ENCODE measurements at places on chromosomes 11 and 22.

GRCh38 chr11:84775503-84775902, 851.6 kb downstream of the DLG2 start:
- no peak for DNase-seq

DNA sequence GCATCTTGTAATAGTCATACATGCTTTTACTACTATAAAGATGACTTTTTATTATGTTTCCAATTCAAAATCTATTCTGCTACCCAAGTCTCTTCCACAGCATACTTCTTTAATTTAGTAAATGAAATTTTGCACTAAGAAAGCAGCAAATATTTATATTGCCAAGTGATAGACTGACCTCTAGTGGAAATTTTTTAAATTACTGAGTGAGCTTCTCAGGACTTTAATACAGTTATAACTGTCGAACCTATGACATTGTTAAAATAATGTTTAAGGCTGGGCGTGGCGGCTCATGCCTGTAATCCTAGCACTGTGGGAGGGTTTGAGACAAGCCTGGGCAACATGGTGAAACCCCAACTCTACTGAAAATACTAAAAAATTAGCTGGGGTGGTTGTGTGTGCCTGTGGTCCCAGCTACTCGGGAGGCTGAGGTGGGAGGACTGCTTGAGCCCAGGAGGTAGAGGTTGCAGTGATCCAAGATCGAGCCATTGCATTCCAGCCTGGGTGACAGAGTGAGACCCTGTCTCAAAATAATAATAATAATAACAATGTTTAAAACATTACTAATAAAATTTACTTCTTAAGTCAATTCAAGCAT, 27.3 kb downstream of the STK33 start:
- no peak for DNase-seq

DNA sequence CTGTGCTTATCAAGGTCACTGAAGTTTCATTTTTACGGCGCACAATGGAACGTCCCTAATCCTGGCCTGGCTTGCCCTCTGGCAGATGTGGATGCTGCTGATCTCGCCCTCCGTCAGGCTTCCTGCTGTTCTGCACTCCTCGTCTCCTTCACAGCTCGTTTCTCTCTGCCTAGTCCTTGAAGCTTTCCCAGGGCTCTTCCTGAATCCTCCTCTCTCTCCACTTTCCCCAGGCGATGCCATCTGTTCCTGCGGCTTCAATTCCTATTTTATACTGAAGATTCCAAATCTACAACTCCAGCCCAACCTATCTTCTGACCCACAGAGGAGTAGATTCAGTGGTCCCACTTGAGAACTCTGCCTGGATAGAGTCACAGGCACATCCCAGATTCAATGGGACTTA, 14.2 kb downstream of the SLC22A8 start:
- no peak for DNase-seq

DNA sequence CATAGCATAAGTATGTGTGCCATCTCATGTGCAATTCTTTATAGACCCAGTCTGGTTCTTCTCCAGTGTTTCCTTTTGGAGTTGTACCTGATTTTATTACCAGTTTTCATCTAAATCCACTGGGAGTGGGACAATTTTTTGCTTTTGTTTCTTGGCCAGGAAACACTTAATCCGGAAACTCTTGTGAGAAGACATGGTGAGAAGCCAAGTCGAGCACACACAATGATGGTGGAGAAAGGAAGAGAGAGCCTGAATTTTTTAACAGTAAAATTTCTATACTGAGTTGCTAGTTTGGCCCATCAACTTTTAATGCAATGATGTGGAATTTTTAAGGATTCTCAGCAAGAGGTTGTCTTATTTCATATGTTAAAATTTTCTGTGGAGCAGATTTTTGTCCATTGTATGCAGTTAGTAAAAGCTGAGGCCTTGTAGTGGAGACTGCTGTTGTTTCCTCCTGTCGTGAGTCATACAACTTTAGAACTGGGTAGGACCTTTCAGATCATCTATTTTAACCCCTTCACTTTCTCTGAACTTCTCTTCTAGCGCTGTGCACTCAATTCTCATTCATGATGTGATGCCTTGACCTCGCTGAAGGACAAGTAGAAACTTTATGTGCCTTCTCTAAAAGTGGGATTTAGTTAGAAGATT, 17.1 kb downstream of the FAR1 start:
- DNase-seq, result no peak

DNA sequence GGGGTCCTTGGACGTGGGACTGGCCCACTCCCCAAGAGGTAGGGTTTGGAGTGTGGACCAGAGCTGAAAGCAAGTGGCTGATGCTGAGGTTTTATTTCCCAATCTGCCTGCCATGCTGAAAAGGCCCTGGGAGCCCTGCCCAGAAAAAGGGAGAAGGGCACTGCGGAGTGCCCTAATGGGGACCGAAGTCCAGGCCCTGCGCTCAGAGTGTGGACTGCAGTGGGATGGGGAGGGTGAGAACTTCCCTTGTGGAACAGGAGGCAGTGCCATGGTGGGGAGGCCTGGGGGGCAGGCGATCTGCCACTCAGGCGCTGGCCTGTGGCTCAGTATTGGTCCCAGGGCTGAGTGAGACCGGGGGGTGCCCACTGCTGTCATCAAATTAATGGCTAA, 4.3 kb downstream of the GPR152 start:
- no peak for DNase-seq

DNA sequence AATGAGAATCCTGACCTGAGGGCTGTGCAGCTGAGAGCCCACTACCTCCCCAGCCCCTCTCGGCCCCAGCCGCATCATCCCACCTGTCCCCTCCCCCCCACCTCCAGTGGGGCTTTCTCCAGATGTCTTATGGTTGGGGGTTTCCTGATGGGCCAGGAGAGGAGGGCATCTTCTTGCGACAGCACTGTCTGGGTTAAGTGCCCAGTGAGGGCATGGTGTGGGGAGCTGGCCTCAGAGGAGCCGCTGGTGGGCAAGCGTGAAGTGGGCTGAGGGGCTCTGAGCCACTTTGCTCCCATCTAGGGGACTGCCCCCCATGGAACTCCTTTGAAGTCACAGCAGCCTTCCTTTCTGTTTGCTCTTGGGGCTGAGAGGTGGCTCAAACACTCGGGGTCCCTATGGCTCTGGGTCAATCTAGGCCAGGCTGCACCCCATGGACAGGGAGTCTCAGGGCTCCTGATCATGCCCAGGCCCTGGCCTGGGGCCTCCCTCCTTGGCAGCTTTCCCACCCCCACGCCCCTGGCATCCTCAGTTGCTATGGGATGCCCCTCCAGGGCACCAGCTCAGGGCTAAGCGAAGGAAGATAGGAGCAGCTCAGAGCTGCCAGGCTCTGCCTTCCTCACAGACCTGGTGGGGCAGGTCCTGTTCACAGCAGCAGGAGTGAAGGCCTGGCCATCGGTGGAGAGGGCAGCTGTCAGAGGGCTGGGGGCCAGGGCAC, 11.0 kb upstream of the MIEF1 start:
- no peak for DNase-seq

- no peak for DNase-seq
These were observed 2.1 kb downstream of the ADM start for GRCh38 chr11:10307022-10307399.

DNA sequence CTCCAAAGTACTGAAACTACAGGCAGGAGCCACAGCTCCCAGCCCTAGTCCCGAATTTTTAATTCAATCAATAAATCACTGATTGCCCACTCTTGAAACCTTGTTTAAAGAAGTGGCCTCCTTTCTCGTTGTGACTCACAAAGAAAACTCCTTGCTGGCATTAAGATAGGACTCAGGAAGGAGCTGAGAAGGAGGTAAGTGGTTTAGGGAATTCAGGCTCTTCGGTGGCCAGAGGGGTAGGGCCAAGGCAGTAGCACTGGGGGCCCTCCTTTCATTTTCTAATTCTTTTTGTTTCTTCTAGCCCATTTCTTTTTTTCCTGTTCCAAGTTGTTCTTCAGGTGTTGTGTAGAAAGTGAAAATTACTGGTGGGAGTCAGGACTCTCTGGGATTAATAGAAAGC, 86.2 kb upstream of the OR9Q1 start:
- DNase-seq, result no peak

- no peak for DNase-seq
These were observed 385 bp downstream of the HARBI1 start for GRCh38 chr11:46616551-46617133.

GRCh38 chr11:42251984-42252383, 792.5 kb upstream of the LRRC4C start:
- DNase-seq, result no peak

GRCh38 chr11:44399968-44400367, 90.0 kb upstream of the ALX4 start:
- DNase-seq, result no peak

DNA sequence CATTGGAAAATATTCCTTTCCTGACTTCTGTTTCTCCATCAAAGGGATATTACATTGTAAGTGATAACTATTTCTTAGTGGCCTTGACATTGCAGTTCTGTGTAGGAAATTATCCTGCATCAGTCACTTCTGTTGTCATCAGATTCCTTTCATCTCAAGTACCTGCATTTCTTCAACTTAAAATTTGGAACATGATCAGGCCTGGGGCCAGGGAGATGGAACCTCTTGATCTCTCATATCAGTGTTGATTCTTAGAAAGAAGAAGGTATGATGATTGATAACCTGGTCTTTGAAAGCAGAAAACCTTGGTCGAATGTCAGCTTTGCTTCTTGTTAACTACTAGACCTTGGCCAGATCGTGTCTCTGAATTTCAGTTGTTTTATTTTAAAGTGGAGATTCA, 93.6 kb downstream of the NAV2 start:
- DNase-seq, result no peak

- DNase-seq, result no peak
These were observed 88.4 kb upstream of the BID start for GRCh38 chr22:17862646-17863181.

- DNase-seq, result no peak
These were observed 47.9 kb downstream of the FEZ1 start for GRCh38 chr11:125448136-125448535.

- DNase-seq, result peak; percentile 2
These were observed 133.7 kb downstream of the ETS1 start for GRCh38 chr11:128453444-128454336.

DNA sequence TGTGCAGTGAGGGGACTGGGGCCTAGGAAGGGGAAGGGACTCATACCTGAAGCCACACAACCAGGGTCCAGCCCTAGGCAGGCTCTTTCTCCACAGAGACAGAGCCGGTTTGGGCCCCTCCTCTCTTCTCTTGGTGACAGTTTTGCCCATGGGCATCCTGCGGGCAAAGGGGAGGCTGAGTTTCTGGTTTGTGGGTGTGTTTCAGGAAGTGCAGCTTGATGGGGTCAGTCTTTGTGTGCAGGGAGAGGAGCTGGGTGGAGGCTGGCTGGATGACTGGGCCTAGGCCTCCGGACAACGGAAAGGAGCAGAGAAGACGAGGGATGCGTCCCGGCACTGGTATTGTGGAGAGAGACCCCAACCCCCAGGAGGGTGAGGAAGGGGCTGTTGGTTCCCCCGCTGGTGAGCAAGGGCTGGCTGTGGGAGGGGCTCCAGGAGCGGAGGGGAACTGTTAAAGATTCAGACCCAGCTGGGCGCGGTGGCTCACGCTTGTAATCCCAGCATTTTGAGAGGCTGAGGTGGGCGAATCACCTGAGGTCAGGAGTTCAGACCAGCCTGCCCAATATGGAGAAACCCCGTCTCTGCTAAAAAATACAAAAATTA, 23.4 kb upstream of the CELSR1 start:
- no peak for DNase-seq

- DNase-seq, result no peak
These were observed 6.8 kb downstream of the SAC3D1 start for GRCh38 chr11:65047581-65048422.

- no peak for DNase-seq
These were observed 21.0 kb upstream of the UVRAG start for GRCh38 chr11:75793966-75794365.

- DNase-seq, result no peak
These were observed 95.6 kb downstream of the AMBRA1 start for GRCh38 chr11:46498179-46498578.

DNA sequence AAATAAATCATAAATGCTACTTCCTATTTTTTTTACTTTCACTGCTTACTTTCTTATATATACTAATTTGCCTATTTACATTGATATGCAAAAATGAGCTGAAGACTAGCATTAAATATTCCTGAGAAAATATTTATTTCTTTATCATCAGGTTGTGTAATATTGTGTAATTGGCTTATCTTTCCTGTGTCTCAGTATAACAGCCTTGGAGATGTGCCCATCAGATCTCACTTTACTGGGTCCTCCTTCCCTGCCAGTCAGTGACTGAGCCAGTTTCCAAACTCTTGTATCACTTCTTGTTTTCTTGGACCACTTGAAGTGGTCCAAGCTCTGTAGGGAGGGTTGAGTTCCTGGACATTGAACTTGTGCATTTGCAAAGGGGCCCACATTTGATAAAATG, 900.0 kb downstream of the LUZP2 start:
- DNase-seq, result no peak

GRCh38 chr11:77213029-77213579, 85.1 kb downstream of the MYO7A start:
- DNase-seq, result no peak

- DNase-seq, result no peak
These were observed 5.9 kb downstream of the CADM1 start for GRCh38 chr11:115498354-115498753.

GRCh38 chr11:65416341-65416824, 6.2 kb upstream of the NEAT1 start:
- DNase-seq, result peak; percentile 36

DNA sequence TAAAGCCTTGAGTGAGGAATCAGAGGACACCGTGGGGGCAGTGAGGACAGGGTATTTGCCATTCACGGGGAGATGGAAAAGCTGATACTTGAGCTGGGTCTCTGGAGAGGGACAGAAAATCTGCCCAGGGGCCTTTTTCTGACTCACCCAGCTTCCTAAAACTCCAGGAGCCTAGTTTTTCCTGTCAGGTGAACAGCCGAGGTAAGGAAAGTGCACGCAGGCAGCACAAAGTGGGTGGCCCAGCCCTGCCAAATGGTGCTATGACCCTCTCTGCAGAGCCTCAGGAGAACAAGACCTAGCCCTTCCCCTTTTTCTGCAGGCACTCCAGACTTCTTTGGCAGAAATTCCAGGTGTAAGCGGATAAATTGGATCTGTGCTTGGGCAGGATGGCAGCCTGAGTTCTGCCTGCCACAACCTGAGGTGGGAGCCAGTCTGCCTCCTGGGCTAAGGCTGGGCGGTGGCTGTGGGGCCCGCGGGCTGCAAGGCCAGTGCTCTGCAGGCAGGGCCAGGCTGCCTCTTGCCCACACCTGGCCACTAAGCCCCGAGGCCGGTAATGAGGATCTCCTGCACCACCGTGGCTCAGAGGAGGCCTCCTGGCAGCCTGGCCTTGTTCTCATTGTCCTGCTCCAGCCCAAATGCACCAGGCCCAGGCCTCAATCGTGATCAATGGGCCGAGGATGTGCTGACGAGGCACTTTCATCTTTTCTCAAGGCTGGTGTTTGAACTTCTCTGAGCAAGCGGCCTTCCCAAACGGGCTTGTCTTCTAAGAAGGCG, 72.9 kb upstream of the LMO1 start:
- no peak for DNase-seq

- no peak for DNase-seq
These were observed 74.3 kb downstream of the BRD1 start for GRCh38 chr22:49753276-49753890.

DNA sequence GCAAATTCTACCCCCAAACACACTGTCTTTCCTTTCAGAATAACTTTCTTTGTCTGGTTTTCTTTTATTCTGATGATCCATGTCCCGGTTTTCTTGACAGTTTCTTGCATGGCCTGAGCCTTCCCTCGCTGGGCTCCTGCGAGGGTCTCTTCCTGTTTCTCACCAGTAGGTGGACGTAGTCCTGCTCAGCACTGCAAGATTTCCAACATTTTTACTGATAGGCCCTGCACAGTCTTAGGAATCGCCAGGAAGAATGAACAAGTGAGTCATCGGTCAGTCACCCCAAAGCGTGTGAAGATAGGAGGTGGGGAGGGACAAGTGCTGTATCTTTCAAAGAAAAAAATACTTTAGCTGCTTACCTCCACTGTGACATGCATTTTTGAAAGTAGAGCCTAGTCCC, 16.9 kb upstream of the KIRREL3 start:
- peak; percentile 5 for DNase-seq
